GM04503 (cell line): ENCODE measurements at places on chromosomes 11 and 22.

GRCh38 chr22:38503021-38503420, 3.1 kb downstream of the DDX17 start:
- DNase-seq = no peak

GRCh38 chr11:61341706-61342105, 8.7 kb downstream of the TKFC start:
- DNase-seq = no peak

GRCh38 chr11:134333312-134333711, 1.5 kb downstream of the GLB1L2 start:
- DNase-seq = no peak

DNA sequence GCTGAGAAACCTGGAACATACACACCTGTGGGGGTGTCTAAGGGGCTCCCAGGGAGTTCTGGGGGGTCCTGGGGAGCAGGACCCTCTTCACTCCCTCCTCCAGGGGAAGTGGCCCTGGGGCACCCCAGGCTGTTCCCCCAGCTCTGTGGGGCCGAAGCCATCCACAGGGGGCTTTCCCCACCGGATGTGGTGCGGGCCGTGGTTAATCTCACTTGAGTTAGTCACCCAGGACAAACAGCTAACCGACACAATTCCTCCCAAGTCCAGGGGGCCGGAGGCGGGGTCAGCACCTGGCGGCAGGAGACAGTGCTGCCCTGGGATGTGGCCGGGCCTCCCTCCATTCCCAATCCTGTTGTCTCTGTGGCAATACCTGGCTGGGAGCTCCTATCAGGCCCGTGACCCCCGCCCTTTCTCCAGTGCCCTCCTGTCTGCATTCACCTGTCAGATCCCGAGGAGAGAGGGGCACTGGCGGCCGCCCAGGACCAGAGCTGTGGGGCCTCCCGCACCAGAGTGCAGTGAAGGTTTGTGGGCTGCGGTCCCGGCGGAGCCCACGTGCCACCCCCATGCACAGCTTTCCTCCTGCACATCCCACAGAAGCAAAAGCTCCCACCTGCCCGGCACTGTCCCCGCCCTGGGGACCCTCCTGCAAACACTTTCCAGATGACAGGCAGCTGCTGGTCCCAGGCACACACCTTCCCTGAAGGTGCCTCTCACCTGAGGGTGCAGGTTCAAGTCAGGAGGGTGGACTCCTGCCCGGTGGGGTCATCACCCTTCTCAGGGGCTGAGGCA, 5.2 kb upstream of the MUC5AC start:
- no peak for DNase-seq

- DNase-seq = no peak
These were observed 69.7 kb downstream of the TENM4 start for GRCh38 chr11:79371152-79371551.

DNA sequence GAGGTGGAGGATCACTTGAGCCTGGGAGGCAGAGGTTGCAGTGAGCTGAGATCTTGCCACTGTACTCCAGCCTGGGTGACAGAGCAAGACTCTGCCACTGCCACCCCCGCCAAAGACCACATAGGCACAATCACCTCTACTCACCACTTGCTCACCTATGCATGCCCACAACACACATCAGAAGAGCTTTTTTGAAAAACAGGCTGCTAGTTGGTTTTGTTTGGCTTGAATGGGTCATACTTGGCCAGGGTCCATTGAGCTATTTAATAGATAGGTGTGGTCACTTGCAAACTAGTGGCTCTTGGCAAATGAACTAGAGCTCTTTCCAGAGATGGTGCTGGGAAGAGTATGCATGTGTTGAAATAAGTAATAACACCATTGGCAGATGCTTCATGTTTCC, 80.1 kb downstream of the EMSY start:
- DNase-seq = peak; percentile 60

- DNase-seq = no peak
These were observed 2.1 kb downstream of the METTL15 start for GRCh38 chr11:28110108-28110820.
